Activated T-cell treated with anti-CD3 and anti-CD28 coated beads for 1 hour (primary cell): ENCODE measurements at places on chromosomes 7 and 10.
A peak's percentile ranks its signal among the peaks of the same experiment; 100 is the strongest.

DNA sequence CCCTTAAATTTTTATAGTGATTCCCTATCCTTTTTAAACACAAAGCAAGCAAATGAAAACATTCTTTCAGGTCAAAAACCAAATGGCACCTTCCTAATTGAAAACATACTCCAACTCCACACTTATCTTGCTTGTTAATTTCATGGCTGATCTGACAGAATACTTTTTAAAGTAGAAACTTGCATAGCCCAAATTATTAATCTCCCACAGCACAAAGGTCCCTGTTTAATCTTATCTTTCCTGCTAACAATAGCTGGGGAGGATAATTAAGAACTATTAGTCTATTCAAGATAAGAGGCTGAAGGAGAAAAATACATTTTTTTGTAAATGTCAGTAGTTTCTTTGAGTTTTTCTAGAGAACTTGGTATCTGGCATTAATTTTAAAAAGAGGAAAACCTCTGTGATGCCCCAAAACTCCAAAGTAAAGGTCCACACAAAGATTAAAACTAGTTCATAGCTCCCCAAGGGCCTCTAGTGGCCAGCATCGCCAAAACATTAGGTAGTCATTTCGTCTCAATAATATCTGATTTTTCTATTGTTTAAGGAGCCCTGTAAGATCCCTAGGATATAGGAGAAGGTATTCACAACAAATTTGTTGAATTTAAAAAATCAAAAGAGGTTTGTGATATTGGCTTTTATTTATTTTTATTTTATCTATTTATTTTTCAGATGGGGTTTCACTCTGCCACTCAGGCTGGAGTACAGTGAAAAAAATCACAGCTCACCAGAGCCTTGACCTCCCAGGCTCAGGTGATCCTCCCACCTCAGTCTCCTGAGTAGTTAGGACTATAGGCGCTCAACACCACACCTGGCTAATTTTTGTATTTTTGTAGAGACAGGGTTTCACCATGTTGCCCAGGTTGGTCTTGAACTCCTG, 14.7 kb downstream of the CDNF start:
- DNase-seq, result peak; percentile 11

GRCh38 chr7:139574618-139575337, 51.3 kb downstream of the CLEC2L start:
- DNase-seq, result no peak

- DNase-seq, result no peak
Observed at GRCh38 chr7:134988161-134988560, 1.9 kb downstream of the AGBL3 start.

GRCh38 chr10:128493811-128494210, 367.6 kb upstream of the MKI67 start:
- DNase-seq, result no peak

DNA sequence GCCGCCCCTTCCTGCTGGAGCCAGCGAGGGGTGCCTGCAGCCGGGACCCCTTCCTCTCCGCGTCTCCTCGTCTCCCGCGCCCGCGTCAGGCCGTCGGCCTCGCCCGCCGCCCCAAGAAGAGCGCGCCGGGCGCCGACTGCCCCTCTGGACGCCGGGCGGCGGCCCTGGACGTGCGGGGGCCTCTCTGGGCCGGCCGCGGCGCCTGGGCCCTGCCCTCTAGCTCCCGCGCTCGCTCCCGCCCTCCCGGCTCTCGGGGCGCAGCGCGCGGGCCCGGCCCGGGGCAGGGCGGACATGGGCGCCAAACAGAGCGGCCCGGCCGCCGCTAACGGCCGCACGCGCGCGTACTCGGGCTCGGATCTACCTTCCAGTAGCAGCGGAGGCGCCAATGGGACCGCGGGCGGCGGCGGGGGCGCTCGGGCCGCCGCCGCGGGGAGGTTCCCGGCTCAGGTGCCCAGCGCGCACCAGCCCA, 704 bp downstream of the ZNRF2 start:
- peak; percentile 22 for DNase-seq

GRCh38 chr7:120456699-120457098, 183.7 kb downstream of the KCND2 start:
- DNase-seq, result no peak

- DNase-seq, result no peak
Observed at GRCh38 chr7:433558-433957, 86.1 kb downstream of the PDGFA start.

DNA sequence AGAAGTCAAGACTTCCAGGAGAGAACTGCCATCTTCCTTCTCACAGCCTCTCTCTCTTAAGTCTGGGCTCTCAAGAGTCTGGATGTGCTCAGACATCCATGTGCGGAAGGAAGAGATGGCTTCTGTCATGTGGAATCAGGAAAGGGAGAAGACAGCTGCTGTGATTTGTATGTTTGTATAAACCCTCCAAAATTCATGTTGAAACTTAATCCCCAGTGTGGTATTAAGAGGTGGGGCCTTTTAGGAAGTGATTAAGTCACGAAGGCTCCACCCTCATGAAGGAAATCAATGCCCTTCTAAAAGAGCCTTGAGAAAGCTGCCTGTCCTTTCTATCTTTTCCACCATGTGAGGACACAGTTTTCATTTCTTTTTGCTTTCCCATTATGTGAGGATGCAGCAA, 73.9 kb upstream of the PTN start:
- no peak for DNase-seq

GRCh38 chr10:107280293-107280692, 115.8 kb upstream of the SORCS1 start:
- DNase-seq, result no peak

GRCh38 chr7:149854611-149855360, 16.6 kb downstream of the ZNF862 start:
- no peak for DNase-seq

GRCh38 chr10:26457088-26457487, 18.9 kb downstream of the APBB1IP start:
- DNase-seq, result no peak

DNA sequence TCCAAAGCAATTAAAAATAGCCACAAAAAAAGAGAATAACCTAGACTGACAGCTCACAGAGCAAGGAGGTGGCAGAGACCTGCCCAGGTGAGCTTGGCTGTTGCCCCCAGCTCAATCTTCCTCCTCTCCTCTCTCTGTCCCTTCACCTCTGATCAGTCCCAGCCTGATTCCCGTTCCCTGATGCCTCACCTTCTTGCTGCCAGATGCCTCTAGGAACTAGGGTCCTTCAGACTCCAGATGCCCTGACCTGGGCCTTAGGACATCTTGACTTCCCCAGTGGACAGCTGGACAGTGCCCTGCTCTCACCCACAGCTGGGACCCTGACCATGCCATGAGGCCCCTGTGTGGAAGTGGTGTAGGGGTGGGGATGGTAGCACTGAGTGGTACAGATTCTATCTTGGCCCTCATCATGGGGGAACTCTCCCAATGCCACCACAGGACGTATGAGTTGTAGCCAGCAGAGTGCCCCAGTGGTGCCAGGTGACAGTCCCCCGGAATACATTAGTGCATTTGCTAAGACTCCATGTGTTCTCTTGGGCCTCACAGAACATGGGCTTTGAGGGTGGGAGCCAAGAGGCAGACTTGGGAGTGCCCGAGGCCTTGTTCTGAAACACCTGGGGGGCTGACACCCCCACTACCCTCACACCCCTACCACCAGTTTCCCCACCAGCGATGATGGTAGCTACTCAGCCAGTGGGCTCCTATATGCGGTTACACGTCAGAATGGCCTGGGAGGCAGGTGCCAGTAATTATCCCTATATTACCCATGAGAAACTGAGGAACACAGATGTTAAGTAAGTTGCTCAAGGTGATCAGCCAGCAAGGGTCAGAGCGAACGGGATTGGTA, 2.0 kb downstream of the DEPP1 start:
- no peak for DNase-seq

GRCh38 chr10:131872827-131873375, 27.9 kb upstream of the PPP2R2D start:
- DNase-seq, result no peak

DNA sequence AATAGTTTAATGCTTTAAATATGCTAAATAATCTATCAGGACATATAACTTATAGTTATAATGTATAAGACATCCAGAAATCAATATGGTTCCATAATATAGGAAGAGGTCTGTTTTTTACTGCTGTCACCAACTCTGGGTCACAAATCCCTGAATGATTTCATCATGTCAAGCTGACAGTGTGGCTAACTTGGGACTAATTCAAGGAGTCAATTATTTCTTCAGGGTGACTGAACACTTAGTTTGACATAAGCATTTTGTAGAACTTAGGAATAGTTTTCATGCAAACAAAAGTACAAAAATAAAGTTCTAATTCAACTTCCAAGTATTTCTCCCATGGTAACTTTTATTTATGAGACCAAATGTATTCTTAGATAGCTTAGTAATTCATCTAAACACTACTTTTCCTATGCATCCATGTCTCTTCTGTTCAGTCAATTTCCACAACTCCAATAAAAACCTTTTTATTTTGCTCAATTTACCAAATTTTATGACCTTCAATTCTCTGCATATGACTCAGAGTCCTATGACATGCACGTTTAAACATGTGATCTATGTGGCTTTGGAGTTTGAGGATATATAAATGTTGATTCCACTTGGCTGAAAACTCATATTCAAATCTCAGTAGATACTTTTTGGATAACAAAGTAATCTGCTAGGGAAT, 40.3 kb upstream of the GNAT3 start:
- DNase-seq, result no peak

GRCh38 chr10:50224330-50224952, 26.9 kb downstream of the ASAH2 start:
- no peak for DNase-seq

DNA sequence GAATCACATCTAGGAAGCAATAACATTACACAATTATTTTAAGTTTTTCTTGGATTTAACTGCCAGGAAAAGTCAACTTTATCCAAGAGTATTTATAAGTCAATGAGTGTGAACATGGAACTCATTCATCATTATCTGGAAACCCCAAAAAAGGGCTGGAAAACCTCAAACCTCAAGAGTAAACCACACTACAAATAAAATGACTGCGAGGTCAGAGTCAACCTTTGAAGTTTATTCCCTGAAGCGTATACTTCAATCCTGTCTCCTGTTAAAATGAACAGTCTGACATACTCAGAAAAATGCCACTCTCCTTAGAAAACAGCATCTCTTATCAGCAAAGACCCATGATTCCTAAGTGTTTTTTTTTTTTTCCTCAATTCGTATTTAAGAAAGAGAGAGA, 86.5 kb downstream of the RELN start:
- DNase-seq, result no peak

DNA sequence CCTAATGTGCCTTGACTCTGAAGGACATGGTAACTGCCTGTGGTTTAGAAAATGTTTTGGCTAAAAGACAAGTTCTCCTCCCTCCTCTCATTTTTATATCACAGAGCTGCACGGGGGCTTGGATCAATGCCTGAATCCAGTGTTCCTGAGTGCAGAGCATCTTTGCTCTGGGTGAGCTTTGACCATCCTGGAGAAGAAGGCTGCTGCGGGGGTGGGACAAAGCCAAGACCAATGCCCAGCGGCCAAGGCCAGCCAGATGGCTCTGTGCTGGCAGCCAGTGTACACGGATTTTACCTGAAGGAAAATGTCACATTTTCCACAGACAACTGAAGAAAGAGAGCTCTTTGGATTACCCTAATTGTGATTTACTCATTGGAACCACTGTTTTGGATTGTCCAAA, 102.0 kb upstream of the TARP start:
- no peak for DNase-seq

- peak; percentile 47 for DNase-seq
Observed at GRCh38 chr7:2529161-2530070, 9.8 kb downstream of the LFNG start.

DNA sequence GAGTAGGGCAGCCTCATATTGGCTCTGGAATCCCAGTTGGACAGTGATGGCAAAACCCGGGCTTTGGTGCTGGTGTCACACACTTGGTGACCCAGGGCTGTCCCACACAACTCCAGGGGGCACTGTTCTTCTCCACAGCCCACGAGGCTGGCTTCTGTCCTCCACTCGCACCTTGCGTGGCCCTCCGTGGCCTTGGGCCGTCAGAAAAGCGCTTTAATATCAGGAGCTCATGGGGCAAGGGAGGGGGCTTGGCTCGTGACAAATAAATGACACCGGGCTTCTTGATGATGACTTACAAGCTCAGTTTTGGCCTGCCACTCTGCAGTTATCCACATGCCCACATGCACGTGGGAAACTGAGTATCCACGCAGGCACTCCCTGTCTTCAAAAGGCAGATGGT, 8.1 kb downstream of the DOCK1 start:
- DNase-seq, result no peak

GRCh38 chr10:11685787-11686218, 56.4 kb upstream of the ECHDC3 start:
- peak; percentile 33 for DNase-seq

DNA sequence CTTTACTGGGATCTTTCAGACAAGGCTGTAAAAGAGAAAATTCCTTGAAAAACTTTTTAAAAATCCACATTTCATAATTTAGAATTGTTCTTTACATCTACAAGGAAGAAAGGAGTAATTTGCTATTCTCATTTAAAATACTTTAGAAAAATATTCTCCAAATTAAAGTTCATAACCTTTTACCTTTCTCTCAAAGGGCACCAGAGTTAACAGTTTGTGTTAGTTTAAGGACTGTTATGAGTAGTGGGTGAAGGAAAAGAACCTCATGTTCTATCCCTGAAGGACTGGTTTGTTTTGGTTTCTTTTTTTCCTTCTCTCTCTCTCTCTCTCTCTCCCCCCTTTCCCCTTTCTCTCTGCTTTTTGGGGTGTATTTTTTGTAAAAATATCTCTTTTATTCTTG, 4.1 kb downstream of the AGMO start:
- DNase-seq, result no peak

- no peak for DNase-seq
Observed at GRCh38 chr7:4692055-4692454, 10.0 kb downstream of the FOXK1 start.

GRCh38 chr7:55065511-55066229, 46.9 kb downstream of the EGFR start:
- DNase-seq, result no peak

DNA sequence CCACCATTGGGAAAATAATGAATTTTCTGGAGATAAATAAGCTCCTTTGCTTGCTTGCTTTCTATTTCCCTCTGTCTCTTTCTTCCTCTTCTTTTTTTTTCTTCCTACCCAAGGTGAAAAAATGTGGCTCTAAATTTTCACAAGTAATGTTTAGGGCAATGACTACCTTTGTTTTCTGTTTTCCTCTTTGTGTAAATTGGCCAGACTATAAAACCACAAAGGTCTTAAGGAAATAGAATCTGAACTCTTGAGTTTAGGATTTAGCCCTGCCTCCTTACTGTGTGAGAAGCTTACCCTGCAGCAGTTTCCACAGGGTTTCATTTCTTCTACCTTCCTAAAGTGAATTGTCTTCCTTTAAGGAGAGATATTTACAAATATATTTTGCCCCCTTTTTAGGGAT, 330.4 kb downstream of the ARL4A start:
- DNase-seq, result no peak

GRCh38 chr10:49377256-49377655, 18.6 kb downstream of the DRGX start:
- no peak for DNase-seq

DNA sequence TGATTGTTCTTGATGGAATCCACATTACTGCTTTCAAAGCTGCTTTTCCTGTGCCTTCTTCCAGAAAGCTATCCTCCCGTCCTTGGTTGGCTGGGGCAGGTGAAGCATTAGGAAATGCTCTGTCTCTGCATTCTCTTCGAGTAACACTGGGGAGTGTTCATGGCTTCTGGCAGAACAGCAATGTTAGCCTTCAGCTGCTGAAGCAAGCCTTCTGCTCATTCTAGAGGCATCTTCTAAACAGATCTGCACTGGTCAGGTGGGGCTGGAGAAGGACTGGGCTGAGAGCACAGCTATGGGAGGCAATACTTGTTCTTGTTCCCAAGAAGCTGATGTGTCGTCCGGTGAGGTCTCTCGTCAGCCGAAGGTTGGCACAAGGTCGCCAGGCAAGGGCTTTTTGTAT, 80.6 kb downstream of the MGMT start:
- DNase-seq, result no peak
